ENCODE measurements at places on chromosomes 6 and 20.

DNA sequence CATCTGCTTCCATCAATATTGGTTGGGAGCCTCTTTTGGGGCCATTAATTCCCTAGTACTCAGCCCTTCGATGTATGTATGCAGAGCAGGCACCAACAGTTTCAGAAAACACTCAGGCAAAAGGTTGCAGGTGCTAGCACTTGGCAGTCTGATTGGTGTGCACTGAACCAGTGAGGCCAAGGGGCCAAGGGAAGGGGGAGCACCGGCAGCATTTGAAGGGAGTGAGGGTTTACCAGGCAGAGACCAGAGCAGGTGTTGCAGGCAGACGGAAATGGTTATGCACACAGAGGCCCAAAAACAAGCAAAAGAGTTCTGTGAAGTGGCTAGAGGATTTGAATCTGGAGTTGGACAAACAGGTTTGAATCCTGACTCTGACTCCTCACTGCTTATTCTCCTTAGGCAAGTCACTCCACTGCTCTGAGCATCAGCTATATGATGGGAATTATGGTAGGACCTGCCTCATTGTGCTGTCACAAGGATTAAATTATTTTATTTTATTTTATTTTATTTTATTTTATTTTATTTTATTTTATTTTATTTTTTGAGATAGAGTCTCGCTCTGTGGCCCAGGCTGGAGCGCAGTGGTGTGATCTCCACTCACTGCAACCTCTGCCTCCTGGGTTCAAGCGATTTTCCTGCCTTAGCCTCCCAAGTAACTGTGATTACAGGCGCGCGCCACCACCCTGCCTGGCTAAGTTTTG lies 58.1 kb upstream of the SHLD1 start:
- DNase-seq, result no peak

GRCh38 chr6:145669627-145670034 lies 65.7 kb downstream of the EPM2A start:
- DNase-seq, result no peak

DNA sequence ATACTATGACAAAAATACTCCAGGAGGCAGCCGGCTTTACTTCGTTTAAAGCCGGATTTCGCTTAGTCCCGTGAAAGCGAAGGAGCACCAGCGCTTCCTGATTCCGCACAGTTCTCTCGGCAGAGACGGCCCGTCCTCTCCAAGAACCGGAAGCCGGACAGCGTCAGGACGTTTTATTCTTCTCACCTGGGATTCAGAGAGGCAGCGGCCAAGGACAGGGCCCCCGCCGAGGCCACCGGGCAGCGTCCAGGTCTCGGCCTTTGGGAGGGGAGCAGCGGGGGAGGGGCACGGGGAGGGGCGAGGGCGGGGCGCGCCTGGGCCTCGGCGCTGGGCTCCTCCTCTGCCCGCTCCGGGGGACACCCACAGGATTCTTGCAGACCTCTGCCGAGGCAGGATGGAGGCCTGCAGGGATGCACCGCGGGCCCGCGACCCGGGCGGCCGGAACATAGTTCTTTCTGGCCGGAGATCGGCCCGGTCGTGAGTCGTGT lies 2.8 kb upstream of the DIDO1 start:
- DNase-seq, result peak; percentile 14

- DNase-seq, result peak; percentile 61
These were observed 1.5 kb downstream of the SIGLEC1 start for GRCh38 chr20:3710703-3711483.

DNA sequence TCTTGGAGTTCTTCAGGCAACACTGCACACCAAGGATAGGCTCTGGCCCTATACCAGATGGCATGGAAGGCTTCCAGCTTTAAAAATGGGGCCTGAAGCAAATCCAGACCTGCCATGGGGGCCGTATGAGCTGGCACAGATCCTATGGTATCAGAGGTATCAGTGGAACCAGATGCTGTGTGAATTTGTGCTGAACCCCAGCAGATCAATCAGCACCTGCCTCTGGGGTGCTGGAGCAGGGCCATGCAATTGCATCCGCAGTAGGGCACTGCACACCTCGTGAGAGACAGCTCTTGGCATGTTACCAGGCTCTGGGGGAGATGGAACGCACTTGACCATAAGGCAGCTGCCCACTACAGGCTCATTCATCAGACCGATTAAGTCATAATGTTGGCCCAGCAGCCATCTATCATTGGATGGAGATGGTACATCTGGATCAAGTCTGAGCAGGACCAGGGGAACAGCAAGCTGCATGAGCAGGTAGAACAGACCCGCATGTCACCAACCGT lies 221.5 kb downstream of the MYLK4 start:
- DNase-seq, result no peak

DNA sequence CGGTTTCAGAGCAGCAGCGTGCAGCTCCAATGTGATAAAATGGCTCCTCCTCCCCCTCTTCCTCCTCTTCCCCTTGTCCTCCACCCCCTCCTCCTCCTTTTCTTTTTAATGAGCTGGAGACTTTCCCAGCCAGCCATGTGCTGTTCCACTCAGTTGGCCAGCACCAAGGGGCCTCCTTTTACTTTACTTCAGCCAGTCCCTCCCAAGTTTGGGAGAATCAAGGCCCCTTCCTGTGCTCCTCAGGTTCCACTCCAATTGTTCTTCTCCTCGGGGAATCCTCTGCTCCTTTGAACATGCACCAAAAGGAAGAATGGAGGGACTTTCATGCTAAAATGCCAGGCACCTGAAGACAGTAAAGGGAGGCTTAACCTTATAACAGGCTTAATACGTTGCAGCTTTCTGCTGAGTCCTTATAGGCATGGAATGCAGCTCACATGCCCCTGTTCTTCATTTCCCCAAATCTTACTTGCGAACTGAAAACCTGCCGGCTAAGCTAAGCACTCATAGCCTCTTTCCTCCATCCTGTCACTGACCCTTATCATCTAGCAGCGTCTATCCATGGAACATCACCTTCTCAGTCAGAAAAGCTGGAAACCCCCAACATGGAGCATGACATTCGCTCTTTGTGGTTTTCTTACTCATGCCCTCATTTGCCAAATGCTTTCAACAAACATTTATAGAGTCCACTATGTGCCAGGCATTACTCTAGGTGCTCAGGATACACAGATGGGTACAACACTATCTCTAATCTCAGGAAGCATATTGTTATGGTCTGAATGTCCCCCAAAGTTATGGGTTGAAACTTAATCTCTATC lies 170.6 kb downstream of the PHACTR1 start:
- DNase-seq, result no peak

DNA sequence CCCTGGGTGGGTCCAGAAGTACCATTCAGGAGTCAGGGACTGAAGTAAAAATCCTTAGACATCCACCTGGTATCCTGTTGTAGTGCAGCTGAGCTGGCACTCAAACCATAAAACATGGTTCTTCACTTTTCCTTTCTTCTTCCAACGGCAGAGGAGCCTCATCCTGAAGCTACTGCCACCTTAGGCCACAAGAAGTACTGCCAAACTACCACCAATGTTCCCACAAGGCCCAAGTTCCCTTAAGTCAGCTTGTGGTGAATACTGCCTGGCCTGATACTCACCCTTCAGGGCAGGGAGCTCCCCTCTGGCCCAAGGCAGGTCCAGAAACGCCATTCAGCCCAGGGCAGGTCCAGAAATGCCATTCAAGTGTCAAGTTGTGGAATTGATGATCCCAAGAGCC lies 1053.4 kb upstream of the CITED2 start:
- no peak for DNase-seq

DNA sequence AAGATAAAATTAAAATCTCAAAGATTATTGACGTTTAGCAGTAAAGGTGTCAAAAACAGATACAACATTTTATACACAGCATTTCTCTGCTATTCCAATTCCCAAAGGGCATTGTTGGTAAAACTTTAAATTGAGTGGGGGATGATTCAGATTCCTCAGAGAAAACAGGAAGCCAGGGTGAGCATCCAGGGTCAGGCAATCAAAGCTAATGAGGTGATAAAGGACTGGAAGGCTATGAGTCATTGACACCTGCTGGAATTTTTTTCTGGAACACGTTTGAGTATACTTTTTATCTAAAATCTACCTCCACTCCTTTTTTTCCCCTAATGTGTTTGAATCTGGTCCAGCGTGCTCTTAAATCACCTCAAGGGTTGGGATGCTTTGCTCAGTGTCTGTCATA lies 52.2 kb downstream of the FKBP1C start:
- DNase-seq, result no peak

GRCh38 chr6:123619156-123619555 lies 17.6 kb downstream of the TRDN start:
- no peak for DNase-seq

DNA sequence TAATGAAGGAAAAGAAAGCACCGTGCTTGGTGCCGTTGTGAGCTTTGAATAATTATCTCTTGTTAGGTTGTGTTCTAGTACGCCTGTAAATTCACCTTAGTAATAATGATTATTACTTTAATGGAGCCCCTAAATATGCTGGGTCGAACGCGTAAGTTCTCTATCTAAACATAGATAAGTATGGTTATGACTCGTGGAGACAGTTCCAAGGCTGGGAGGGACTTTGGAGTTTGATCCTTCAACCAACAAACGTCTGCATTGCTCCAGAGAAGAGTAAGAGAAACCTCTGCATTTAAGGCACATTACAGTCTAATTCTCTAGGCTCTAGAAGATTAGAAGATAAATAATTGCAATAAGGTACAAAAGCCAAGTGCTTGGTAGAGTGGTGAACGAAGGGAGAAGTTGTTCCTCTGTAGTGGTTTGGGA lies 514 bp downstream of the ACOT13 start:
- no peak for DNase-seq

DNA sequence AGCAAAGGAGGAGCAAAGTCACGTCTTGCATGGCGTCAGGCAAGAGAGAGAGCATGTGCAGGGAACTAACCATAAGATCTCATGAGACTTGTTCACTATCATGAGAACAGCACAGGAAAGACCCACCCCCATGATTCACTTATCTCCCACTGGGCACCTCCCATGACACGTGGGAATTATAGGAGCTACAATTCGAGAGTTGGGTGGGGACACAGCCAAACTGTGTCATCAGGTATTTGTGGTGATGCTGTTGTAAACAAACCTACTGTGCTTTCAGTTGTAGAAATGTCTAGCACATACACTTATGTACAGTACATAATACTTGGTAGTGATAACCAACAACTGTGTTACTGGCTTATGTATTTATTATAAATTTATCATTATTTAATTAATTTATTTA lies 128.3 kb downstream of the UTRN start:
- DNase-seq, result no peak

DNA sequence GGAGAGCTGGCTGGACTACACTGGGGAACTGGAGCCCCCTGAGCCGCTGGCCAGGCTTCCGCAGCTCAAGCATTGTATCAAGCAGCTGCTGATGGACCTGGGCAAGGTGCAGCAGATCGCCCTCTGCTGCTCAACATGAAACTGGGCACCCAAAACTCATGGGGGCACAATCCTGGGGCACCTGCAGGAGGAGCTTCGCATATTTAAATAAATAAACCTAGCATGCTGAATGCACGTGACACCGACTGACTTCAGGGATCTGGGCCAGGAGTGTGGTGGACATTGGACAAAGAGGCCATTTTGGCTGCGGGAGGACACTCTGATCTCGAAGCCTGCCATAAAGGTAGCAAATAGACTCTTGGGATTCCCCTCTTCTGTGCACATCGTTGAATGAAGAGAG lies 6.8 kb downstream of the SCAND1 start:
- no peak for DNase-seq

- DNase-seq, result no peak
These were observed 12.1 kb downstream of the NHSL1 start for GRCh38 chr6:138487102-138487604.

GRCh38 chr6:3125815-3126214 lies 7.3 kb downstream of the BPHL start:
- no peak for DNase-seq

GRCh38 chr20:48090784-48091183 lies 305.5 kb upstream of the SULF2 start:
- no peak for DNase-seq

DNA sequence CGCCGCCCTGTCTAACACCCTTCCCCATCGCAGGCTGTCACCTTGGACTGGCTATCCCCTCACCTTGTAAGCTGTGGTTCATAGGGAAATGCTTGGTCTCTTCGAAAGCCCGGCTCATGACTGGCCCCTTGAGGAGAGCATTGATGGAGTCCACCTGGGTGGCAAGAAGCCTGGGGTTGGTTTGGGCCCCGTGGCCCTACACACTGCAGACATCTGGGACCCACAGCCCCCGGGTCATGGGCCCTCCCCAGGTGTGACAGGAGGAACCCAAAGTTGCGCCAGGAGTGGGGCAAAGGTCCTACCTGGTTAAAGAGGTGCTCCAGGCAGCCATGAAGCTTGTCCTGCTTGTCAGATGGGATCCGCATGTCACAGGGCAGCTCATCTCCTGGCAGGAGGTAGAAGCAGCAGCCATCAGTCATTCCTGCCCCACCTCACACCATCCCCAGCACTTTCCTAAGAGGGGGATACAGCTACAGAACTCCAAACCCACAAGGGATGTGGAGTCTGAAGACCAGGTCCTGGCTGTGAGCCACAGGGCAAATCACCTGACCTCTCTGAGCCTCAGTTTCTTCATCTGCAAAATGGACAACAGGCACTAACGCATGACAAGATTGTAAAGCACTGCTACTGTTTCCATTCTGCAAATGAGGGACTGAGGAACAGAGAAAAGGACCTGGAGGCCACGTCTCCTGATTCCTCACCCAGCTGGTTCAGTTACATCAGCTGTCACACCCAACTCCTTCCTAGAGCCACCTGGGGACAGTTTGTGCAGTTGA lies 185.5 kb downstream of the PREX1 start:
- DNase-seq, result no peak

GRCh38 chr6:73028893-73029450 lies 196.3 kb downstream of the KHDC1L start:
- DNase-seq, result no peak

- DNase-seq, result no peak
These were observed 84.0 kb downstream of the TASP1 start for GRCh38 chr20:13554706-13555105.

- no peak for DNase-seq
These were observed 41.6 kb downstream of the IBTK start for GRCh38 chr6:82205930-82206392.

- DNase-seq, result no peak
These were observed 367.9 kb downstream of the PREX1 start for GRCh38 chr20:48459722-48460395.

- no peak for DNase-seq
These were observed 208.0 kb downstream of the TBXT start for GRCh38 chr6:165959627-165960026.

DNA sequence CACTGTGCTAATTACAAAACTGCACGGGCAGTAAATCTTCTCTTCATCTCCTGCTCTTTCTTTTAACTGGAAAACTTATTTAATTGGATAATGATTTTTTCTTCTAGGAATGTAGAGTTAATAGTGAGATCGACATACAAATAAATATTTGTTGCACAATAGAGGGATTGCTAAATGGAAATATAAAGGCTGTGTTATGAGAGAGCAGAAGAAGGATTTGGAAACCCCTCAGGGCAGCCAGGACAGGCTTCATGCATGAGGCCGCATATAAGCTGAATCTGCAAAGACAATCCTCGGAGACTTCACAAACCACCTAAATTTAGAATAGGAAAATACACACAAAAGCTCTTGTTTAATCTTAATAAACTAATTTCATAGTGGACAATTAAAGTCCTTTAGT lies 2.9 kb upstream of the TAAR1 start:
- no peak for DNase-seq
